Effector CD8-positive, alpha-beta T cell (primary cell): ENCODE measurements at places on chromosomes 1 and 21.

DNA sequence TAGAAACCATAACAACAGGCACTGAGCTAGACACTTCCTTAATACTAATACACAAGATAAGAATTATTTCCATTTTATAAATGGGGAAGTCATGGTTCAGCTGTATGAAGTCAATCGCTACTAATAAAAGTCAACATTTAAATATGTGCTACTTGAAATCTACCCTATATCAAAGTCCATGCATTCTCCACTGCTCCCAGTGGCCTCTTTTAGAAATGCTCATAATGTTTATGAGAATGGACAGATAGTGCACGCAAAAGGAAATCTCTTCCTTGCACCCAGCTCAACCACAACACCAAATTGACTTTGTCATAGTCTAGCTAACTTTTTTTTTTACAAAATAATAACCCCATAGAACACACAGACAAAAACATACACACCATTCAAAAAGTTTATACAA lies 281.7 kb upstream of the CXADR start:
- DNase-seq: no peak

DNA sequence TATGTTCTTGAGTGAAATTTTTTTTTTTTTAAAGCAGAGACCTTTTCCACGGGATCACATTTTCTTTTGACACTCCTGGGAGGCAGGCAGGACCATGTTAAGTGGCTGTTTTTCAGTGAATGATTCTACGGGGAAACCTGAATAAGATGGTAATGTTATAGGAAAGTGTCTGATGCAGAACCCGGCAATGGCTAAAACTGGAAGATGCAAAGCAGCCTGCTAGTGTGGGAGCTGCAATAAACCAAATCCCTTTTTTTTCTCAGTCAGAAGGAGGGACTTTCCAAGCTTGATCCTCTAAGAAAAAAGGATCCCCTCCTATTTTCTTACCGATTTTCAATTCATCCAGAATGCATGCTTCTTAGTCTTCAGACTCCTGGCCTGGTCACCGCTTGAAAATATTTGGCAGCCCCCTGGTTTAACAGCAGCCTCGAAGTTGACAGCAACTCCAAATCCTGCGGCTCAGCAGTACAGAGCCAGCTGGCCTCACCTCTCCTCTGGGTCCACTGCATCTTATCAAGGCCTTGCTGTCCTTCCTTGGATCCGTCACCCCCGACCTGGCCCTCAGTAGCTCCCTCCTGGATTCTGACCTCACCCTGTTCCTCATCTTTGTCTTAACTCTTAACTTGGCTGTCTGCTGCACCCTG lies 5.6 kb downstream of the MX2 start:
- no peak for DNase-seq

DNA sequence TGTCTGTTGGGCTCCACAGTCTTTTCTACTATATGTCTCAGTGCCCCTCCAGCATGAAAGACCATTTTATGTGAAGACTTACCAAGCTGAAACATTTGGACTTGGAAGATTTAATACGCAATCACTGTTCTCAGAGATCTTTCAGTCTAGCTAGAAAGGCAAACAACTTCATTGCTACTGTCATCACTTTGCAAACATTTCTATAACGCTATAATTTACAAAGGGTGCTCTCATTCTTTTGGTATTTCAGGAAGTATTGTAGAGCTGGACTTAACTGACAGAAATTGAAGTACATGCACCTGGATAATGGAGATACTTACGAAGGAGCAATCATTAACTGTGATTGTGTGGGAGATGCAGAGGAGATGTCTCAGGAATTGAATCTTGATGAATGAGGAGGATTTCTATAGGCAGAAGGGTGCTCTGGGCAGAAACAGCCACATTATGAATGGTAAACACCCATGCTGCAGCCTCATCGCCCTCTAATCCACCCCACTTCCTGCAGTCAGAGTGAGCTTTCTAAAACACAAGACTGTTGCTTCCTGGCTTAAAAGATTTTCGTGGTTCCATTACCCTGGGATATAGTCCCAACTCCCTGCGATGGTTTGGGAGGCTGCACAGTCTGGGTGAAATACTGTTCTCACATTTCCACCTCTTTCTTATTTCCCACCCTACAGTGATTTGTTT lies 75.1 kb upstream of the GNG12 start:
- no peak for DNase-seq

GRCh38 chr1:9093091-9093490 lies 23.7 kb upstream of the SLC2A5 start:
- DNase-seq: no peak

- no peak for DNase-seq
Observed at GRCh38 chr1:219085082-219085481, 88.6 kb upstream of the LYPLAL1 start.

DNA sequence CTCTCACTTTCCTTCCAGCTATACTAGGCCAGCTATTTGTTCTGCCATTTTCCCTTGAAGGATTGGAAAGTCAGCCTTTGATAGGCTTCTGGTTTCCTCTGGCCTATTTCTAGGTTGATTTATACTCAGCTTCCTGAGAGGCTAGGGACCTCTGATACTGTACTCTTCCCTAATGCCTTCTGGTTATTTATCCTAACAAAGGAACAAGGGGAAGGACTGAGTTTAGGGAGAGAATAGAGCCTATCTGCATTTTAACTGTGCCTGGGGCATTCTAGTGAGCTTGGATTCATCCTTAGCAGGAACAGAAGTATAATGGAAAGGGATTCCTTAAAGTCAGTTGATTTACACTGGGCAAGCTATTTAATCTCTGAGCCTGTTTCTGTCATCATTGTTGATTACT lies 11.8 kb upstream of the TMEM39B start:
- no peak for DNase-seq

- no peak for DNase-seq
Observed at GRCh38 chr1:2999138-2999537, 22.1 kb upstream of the ACTRT2 start.

- DNase-seq: no peak
Observed at GRCh38 chr1:228376262-228376628, 30.4 kb downstream of the TRIM11 start.

DNA sequence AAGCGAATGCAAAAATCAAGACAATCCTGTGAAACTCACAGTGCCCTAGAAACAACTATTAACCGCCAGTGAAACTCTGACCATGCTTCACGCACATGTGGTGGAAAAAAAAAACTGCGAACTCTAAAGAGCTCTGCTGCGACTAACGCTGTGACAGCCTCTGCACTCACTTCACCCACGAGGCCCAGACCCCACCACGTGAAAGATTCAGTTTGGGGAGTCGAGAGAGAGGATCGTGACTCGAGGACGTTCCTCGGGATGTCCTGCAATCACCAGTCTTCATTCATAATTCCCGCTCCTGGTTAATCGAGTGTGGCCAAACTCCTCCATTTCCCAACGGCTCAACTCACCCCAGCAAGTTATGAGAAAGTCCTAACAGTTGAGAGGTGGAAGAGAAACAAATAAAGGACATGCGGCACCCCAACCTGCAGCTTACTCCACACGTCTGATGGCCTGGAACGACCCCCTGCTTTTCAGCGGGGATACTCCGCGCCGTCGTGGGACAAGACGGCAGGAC lies 1.1 kb downstream of the SERBP1 start:
- no peak for DNase-seq

DNA sequence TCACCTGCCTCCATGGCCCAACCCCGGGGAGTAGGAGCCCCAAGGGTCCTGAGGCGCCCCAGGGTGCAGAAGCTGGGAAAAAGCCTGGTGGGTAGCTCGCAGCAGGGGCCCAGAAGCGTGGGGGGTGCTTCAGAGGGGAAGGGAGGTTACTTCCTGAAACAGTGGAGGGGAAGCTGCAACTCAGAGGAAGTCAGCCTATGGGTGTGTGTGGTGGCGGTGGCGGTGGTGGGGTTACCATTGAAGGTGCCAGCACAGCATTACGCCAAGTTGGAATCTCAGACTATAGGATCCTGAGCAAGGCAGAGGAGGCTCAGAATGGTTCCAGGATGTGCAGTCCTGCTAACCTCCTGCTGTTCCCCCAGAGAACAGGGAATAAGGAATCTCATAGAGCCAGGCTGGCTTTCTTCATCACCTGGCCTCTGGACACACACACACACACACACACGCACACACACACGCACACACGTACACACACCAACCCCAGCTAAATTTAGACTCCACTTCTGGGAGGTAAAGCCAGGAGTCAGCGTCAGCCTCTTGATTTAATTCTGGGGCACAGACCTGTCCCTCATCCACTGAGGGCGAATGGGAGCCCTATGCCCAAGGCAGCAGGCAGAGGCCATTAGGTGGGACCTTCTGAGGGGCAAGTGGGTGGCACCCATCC lies 1.3 kb downstream of the DENND4B start:
- DNase-seq: peak; percentile 71

GRCh38 chr1:203706444-203706843 lies 58.5 kb upstream of the LAX1 start:
- DNase-seq: no peak

GRCh38 chr1:228284521-228284920 lies 76.7 kb downstream of the OBSCN start:
- no peak for DNase-seq

DNA sequence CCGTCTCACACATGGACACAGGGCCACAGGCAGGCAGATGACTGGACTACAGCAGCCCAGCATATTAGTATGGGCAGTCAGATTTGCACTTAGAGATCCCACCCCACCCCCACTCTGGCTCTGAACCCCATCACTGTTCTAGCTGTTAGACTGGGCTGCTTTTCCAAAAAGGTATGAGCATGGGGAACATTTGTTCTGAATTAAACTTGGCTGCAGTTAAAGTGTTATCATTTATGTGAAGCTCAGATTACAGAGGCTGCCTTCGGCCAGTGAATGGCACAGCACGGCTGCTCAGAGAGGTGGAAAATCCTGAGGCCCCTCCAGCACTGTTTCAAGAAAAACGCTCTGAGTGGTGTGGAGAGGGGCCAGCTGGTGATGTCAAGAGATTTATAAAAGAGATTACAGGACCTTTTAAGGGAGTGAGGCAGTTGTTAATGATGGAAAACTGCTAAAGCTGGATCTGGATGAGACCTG lies 6.9 kb upstream of the NOS1AP start:
- no peak for DNase-seq

GRCh38 chr1:37476087-37476452 lies 1.7 kb downstream of the ZC3H12A start:
- DNase-seq: no peak

GRCh38 chr1:204316164-204316563 lies 43.6 kb downstream of the PLEKHA6 start:
- no peak for DNase-seq

- no peak for DNase-seq
Observed at GRCh38 chr21:16040601-16041000, 310.8 kb downstream of the USP25 start.

DNA sequence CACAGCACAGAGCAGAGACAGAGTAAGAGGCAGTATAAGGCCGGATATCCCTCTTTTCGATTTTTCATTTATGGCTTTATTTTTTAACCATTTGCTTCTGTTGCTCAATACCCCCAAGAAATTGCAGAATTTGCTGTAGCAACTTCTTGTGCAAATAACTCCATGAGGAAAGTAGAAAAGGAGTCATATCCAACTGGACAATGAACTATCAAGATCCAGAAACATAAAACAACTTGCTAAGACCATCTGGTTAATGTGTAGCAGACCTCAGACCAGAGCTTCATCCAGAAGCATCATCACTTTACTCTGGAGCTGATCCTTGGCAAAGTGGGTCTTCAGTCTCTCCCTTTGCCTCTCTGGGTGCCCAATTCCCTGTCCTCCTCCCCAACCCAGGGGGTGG lies 45.9 kb downstream of the ZNF697 start:
- DNase-seq: no peak

DNA sequence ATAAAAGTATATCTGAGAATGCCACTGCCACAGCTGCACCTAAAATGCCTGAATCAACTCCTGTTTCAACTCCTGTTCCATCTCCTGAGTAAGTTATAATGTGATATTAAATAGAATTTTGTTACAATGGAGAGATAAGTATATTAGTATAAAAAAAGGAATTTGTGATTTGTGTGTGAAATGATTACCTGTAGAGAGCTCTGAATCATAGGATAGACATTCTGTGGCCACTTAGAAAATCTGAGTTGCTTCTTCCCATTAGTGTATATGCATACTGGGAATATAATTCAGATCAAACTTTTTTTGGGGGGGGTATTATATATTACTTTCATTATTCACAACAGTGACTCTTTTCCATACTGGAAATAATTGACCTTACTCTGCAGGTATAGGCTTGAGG lies 52.9 kb downstream of the SUCO start:
- DNase-seq: no peak

- DNase-seq: no peak
Observed at GRCh38 chr1:63746129-63746864, 27.5 kb upstream of the ROR1 start.

- DNase-seq: no peak
Observed at GRCh38 chr1:74683656-74684055, 10.1 kb upstream of the ERICH3 start.

- peak; percentile 8 for DNase-seq
Observed at GRCh38 chr1:39490596-39491145, 765 bp upstream of the BMP8A start.

GRCh38 chr1:31524186-31524901 lies 52.0 kb upstream of the TINAGL1 start:
- DNase-seq: no peak

- DNase-seq: no peak
Observed at GRCh38 chr1:184222652-184223052, 164.2 kb upstream of the C1orf21 start.

DNA sequence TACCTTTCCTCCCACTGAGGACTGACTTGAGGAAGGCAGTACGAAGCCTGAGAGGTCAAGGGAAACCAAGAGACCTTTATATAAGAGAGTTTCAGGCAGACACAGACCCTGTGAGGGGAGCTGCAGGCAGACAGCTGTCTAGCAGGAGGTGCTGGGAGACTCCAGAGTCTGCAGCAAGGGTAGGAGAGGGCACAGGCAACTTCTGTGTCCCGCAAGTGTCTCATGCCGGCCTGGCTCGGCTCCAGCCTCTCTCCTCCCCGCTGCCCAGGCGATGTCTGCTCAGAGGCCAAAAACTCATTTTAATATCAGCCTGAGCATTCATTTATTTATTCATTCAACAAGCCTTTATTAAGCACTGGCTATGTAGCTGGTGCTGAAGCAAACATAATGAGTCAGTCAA lies 83.0 kb downstream of the KIRREL1 start:
- DNase-seq: no peak

DNA sequence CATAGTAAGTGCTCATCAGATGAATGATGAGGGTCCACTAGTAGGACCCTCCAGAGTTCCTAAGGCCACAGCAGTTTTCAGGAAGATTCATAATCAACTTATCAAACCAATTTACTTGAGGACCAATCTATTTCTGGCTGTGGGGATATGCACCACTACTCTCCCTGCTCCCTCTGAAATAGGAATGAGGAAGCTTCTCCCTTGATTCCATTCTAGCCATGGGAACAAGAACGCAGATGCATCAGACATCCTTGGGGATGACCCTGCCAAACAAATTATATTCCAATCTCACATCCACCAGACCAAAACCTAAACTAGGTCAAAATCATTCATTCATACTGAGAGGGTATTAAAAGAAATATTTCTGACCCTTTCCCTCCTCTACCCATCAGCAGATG lies 31.5 kb downstream of the JAK1 start:
- DNase-seq: no peak

GRCh38 chr1:226309398-226310244 lies 657 bp upstream of the LIN9 start:
- DNase-seq: peak; percentile 52

- no peak for DNase-seq
Observed at GRCh38 chr21:45225741-45226327, 61.9 kb downstream of the POFUT2 start.

- no peak for DNase-seq
Observed at GRCh38 chr1:198641966-198642668, 3.3 kb downstream of the PTPRC start.
